ENCODE measurements at places on chromosomes 12 and 14. TPM values are rescaled to one million over a fixed set of nuclear protein-coding genes. Genes with fewer than 3 reads are reported as not detected.

The NANOG gene
- total RNA-seq: not detected

The DBX2 gene
- total RNA-seq: not detected

DNA sequence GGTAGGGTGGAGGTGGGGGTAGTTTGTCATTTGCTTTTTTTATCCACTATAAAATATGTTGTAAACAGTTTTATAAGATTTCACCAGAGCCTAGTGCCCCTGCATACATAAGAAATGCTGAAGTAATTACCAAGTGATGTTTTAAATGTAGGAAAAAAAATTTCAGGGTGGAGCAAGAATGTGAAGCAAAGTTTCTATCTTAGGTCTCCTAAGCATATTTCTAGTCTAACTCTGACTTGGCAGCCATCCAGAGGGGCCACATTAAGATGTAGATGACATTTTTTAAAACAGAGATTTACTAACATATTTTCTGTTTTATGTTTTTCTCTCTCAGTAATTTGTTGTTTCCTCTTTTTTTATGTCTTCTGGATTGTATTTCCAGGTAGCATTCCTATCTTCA lies 15.8 kb upstream of the KRAS start:
- DNase-seq: no peak

The IL22 gene
- total RNA-seq: not detected

The BDKRB1 gene
- 4.2 TPM for total RNA-seq

DNA sequence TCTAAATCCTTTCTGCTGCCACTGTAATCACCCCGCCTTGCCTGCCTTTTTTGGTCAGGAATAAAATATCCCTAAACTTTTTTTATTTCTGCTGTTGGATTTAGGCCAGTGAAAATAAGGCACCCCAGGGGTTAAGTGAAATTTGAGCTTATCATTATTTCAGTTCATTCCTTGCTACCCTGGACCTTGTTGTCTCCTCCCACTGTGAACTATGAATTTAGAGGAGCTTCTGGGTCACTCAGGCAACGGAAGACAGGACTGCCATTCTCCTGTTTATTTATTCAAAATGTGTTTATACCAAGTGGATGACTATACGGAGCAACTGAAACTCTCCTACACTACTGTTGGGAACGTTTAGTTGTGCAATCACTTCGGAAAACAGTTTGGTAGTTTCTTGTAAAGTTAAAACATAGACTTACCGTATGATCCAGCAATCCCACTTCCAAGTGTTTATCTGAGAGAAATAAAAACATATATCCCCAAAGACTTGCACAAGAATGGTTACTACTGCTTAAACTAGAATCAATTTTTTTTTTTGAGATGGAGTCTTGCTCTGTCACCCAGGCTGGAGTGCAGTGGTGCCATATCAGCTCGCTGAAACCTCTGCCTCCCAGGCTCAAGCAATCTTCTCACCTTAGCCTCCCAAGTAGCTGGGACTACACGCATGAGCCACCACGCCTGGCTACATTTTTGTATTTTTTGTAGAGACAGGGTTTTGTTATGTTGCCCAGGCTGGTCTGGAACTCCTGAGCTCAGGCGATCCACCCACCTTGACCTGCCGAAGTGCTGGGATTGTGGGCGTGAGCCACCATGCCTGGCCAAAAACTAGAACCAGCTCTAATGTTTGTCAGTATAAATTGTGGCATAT lies 2.3 kb upstream of the TRAFD1 start:
- DNase-seq: peak; percentile 39

DNA sequence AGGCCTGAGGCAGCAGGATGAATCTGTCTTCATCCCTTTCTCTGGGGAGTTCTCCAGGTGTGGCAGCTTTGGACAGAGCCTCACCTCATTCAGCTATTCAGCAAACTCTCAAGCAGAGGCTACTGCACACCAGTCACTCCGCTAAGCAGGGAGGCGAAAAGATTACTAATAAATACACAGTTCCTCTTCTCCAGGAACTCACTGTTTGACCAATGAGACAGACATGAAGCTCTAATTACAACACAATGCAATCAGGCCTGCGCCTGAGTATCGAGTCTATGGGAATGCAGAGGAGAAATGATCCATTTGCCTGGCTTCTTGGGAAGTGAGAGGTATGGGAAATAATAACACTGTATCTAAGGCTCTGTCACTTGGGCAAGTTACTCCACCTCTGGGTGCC lies 178.1 kb downstream of the CRADD start:
- DNase-seq: no peak

DNA sequence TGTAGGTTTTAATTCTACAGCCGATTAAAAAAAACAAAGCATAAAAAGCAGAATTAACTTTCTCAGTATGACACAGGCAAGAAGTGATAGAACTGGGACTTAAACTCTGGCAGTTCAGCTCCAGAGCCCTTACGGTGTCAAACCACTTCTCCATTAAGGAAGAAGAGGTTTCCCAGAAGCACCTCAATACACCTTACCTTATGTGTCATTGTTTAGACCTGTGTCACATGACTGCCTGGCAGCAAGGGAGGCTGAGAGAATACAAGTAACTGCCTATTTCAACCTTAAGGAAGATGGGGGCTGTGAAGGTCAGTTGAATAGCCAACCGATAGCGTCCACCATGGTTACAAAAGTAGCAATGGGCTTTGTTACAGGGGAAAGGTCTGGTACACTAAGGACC lies 54.6 kb upstream of the ARHGAP5 start:
- DNase-seq: no peak

DNA sequence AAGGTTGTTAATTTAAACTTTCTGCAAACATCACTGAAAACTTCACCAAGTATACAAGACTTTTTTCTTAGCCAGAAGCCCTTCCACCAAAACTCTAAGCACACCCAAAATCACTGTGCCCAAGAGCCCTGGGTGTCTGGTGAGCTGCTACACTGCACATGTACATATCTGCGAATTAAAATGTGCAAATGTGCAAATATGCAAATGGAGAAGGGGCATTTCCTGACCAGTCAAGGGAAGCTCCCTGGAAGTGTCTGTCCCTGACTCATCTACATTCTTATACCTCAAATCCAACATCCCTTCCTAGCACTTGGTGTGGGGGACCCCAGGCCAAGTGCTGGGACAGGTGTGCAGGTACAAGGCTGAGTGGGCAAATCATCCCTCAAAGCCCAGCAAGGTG lies 123.7 kb downstream of the PCNX1 start:
- no peak for DNase-seq

- no peak for DNase-seq
Measured at GRCh38 chr12:130083002-130083401, 79.3 kb upstream of the FZD10 start.

The MYF5 gene
- 957 TPM for total RNA-seq

The ARHGAP9 gene
- total RNA-seq: 0.23 TPM

- DNase-seq: no peak
Measured at GRCh38 chr14:104126753-104127152, 11.6 kb upstream of the KIF26A start.

The GPRC5D gene
- not detected for total RNA-seq

- DNase-seq: peak; percentile 91
Measured at GRCh38 chr14:61476754-61477410, 155.5 kb downstream of the PRKCH start.

- no peak for DNase-seq
Measured at GRCh38 chr12:71194657-71195056, 36.9 kb upstream of the TSPAN8 start.

Data from LHCN-M2 (cell line).